ENCODE measurements at places on chromosomes 2 and 18.

GRCh38 chr2:180985771-180986395 is 5.5 kb downstream of the UBE2E3 start:
- no peak for DNase-seq

GRCh38 chr2:129165006-129165405 is 814.5 kb upstream of the RAB6C start:
- DNase-seq = no peak

GRCh38 chr2:209845666-209846065 is 74.0 kb downstream of the UNC80 start:
- no peak for DNase-seq

- DNase-seq = no peak
Observed at GRCh38 chr2:34280606-34281005, 681.5 kb upstream of the FAM98A start.

DNA sequence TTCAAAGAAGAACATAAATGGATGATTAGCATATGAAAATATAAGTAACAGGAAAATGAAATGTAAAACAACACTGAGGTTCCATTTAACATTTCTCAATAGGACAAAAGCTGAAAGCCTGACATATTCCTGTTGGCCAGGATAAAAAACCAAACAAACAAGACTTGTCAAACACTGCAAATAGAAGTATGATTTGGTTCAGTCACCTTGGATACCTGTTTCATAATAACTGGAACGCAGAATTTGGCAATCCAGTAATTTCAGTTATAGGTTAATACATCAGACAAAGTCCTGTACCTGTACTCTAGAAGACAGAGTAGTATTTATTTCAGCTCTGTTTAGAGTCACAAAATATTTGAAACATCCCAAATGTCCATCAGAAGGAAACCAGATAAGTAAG is 16.5 kb upstream of the EVA1A start:
- DNase-seq = no peak

GRCh38 chr2:4130651-4131050 is 427.3 kb downstream of the DCDC2C start:
- no peak for DNase-seq

- DNase-seq = no peak
Observed at GRCh38 chr2:3024401-3024935, 353.1 kb downstream of the EIPR1 start.

DNA sequence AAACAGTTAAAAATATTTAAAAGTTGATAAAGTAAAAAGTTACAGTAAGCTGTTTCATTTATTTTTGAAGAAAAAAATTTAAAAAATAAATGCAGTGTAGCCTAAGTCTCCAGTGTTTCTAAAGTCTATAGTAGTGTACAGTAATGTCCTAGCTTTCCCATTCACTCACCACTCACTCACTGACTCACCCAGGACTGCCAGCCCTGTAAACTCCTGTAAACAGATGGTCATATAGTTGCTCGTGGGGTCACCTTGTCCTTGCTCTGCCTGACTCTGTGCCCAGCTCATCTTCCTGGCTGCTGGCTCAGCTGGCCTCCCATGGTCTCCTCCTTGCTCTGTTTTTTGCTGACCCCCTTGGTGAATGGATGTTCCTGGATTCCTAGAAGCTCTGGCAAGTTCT is 180.3 kb downstream of the VAPA start:
- DNase-seq = no peak

GRCh38 chr2:122148128-122148767 is 392.8 kb downstream of the TSN start:
- no peak for DNase-seq
